Vagina (tissue), 2 donors: ENCODE measurements at places on chromosomes 12 and 14. TPM values are rescaled to one million over a fixed set of nuclear protein-coding genes. Genes with fewer than 3 reads are reported as not detected.

GRCh38 chr12:52728374-52728773 is 25.1 kb upstream of the KRT77 start:
- no peaks in the 10 kb centered on the region for H3K36me3 ChIP-seq
- no peaks in the 10 kb centered on the region for H3K4me1 ChIP-seq
- no peak overlapping the region for H3K4me3 ChIP-seq
- DNase-seq: no peak
- no peak overlapping the region for H3K27ac ChIP-seq

- DNase-seq: no peak
- H3K4me3 ChIP-seq: no peak overlapping the region
- H3K4me1 ChIP-seq: peaks cover 17% of the 10 kb centered on the region
Measured at GRCh38 chr12:50314636-50315312, 31.5 kb upstream of the LIMA1 start.

GRCh38 chr14:33240466-33240865 is 301.8 kb downstream of the NPAS3 start:
- no peak overlapping the region for H3K27ac ChIP-seq
- no peak for DNase-seq
- H3K4me3 ChIP-seq: no peak overlapping the region
- H3K27me3 ChIP-seq: no peaks in the 10 kb centered on the region
- H3K4me1 ChIP-seq: no peaks in the 10 kb centered on the region

SLCO1C1 gene
- not detected for total RNA-seq

- H3K27ac ChIP-seq: no peak overlapping the region
- no peaks in the 10 kb centered on the region for H3K27me3 ChIP-seq
- H3K4me1 ChIP-seq: no peaks in the 10 kb centered on the region
- no peak overlapping the region for H3K4me3 ChIP-seq
- no peaks in the 10 kb centered on the region for H3K36me3 ChIP-seq
- DNase-seq: no peak
Measured at GRCh38 chr12:4089121-4089606, 184.4 kb upstream of the CCND2 start.

ST8SIA1 gene
- total RNA-seq: 5.2 TPM
